ENCODE measurements at places on chromosomes 2 and 18.

- DNase-seq, result no peak
These were observed 1006.1 kb upstream of the CELF4 start for GRCh38 chr18:38571651-38572050.

DNA sequence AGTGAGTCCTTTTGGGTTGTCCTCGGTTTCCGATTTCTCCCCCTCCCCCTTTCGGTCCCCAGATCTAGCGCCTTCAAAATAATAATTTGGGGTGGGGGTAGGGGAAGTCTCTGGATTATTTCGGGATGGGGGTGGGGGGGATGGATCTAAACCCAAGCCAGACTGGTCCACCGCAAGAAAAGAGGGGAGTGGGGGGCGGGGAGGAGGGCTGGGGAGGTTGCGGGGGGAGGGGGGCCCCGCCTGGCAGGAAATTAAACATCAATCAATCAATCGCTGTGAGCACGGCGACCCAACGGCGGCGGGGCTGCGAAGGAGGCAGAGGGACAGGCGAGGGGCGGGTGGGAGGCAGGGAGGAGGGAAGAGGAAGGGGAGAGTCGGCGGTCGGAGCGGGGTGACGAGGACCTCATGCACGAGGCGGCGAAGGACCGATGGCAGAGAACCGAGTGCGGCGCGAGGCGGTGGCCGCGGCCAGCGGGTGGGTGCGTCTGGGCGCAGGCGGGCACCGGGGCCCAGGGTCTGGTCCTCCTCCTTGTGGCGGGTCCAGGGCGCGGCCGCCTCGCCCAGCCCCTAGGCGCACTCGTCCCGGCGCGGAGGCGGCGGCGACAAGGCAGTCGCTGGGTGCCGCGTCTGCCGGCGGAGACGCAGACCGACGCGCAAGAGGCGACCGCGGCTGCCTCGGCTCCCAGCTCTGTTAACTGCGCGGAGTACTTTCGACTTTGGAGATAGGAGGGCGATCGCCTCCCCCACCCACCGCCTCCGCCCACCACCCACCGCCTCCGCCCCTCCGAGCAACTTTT is 468 bp upstream of the SATB2 start:
- no peak for DNase-seq

DNA sequence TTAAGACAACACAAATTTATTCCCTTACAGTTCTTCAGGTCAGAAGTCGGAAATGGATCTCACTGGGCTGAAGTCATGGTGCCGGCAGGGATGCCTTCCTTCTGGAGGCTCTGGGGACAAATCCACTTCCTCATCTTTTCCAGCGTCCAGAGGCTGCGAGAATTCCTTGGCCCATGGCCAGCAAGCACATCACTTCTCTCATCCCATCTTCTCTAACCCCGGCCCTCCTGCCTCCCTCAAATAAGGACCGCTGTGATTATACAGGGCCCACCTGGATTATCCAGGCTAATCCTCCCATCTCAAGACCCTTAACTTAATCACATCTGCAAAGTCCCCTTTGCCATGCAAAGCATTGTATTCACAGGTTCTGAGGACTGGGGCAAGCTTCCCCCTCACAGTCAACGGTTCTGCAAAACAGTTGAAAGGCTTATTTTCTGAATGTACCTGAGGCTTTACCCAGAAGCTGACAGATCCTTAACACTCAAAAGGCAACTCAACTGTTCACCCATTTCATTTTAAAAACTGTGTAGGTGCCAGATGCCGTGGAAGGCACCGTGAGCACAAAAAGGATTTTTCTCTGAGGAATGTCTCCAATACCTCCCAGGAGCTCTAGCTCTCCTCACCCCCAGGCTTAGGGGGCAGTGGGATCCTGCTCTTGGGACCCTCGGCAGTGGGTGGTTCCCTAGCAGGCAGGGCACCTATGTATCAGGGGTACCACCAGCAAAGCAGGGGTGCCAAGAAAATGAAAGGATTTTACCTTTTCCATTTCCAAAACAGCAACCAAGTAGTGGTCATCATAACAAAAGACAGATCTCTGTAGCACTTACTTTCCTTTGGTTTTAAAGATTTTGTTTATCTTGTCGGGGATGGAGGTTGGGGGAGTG is 84.0 kb downstream of the KCTD1 start:
- no peak for DNase-seq

- DNase-seq, result no peak
These were observed 3.2 kb upstream of the GPR35 start for GRCh38 chr2:240622060-240622411.

DNA sequence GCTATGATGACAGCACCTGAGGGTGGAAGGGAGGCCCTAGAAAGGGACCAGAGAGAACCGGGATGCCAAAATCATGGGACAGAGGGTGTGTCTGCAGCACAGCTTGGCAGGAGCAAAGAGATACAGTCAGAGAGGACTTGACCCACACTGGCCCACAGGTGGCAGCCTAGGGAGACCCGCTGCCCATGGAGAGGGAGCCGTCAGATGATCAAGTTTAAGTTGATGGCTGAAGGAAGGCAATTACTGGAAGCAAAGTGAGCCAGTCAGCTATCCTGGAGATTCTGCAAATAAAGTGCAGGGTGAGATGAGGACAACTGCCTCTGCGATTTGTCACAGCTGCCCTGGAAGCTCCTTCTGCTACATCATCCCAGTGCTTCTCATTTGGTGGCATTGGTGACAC is 74.0 kb downstream of the CMPK2 start:
- DNase-seq, result no peak

GRCh38 chr2:223003191-223003590 is 48.8 kb upstream of the KCNE4 start:
- no peak for DNase-seq

DNA sequence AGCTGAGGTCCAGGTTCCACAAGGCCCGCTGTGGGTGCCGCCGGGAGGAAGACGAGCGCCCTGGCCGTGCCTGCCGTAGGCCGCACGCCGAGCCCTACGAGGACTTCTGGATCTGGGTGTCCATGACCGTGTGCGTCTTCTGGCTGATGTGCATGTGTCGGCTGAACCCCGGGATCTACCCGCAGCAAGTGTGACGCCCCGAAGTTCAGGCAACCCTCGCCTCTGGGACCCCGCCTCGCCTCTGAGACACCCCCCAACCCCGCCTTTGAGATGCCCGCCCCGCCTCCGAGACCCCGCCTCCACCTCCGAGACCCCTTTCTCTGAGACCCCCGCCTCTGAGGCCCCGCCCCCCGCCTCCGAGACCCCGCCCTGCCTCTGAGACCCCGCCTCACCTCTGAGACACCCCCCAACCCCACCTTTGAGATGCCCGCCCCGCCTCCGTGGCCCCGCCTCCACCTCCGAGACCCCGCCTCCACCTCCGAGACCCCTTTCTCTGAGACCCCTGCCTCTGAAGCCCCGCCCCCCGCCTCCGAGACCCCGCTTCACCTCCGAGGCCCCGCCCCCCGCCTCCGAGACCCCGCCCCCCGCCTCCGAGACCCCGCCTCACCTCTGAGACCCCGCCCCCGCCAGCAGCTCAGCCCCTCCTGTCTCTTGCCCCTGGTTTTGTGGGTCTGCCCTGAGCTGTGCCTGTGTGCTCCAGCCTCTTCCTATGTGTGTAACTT is 3.7 kb downstream of the RTP5 start:
- DNase-seq, result no peak

GRCh38 chr2:230160112-230160660 is 59.6 kb downstream of the SP110 start:
- peak; percentile 46 for DNase-seq

DNA sequence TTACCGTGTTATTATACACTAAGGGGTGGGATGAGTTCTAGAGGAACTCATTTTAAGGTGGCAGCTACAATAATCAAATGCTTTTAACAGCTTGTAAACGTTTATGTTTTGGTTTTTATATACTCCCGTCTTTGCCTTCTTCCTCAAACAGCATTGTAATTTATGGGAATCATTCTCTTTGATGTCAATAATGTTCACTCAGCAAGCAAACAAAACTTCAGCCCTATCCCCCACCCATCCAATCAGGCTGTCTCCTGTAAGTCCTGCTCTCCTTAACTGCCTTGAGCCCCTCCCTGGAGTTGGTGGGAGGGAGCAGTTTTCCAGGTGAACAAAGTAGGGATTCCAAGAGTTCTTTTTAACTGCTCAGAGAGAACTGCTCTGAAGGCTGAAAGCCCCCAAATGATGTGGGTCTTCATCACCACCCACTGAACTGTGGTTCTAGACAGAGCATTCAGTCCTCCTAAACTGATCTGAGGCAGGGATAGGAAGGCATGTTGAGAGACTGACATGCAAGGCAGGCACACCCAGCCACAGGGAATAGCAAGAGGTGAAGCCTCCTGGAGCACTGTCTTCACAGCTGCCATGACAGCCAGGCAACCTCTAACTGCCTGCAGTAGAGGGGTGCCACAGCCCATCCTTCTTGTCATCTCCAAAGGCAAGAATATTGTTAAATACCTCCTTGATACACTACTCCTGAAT is 17.5 kb downstream of the MYO5B start:
- DNase-seq, result no peak

All from GM18507 (cell line).